ENCODE measurements at places on chromosomes 5 and 9.

DNA sequence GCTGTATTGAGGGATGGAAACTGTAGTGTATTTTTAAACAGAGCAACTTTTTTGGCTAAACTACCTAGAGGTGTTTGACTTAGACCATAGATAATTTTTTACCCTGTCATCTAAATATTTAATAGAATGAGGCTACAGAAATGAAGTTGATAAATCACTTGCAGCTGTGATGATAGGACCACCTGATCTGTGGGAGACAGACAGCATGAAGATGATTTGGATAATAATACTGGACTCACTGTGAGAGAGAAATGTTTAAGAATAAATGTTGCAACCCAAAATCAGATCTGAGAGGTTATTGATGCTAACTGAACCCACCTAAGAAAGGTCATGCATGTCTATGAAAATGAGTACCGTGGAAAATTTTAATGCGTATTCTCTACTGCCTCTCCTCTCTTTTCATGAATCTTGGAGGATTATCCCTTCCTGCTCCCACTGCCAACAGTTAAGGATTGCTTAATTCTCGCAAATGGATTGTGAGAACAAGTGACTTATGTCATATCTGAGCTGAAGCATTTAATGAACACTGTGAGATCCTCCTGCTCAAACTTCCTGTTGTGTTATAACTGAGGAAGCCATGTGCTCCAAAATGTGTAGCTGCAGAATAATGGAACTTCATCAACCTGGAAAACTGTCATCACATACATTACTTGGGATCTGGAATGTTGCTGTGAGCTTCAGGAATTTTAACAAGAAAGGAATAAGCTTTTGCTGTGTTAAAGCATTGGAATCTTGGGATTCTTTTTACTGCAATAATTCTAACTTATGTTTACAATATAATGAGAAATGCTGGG lies 617.9 kb upstream of the CDH18 start:
- peak; percentile 20 for DNase-seq

- DNase-seq: no peak
Measured at GRCh38 chr9:6197330-6197729, 18.3 kb upstream of the IL33 start.

GRCh38 chr5:56094579-56095361 lies 100.0 kb upstream of the IL6ST start:
- no peak for DNase-seq

GRCh38 chr5:164175083-164175482 lies 669.7 kb downstream of the MAT2B start:
- DNase-seq: no peak

GRCh38 chr5:2451100-2451499 lies 300.4 kb downstream of the IRX2 start:
- no peak for DNase-seq

GRCh38 chr5:181217111-181217802 lies 5.8 kb upstream of the TRIM41 start:
- DNase-seq: no peak

GRCh38 chr9:128628471-128629048 lies 28.1 kb downstream of the DYNC2I2 start:
- DNase-seq: no peak

GRCh38 chr9:124665391-124666058 lies 105.6 kb downstream of the NR6A1 start:
- DNase-seq: no peak

DNA sequence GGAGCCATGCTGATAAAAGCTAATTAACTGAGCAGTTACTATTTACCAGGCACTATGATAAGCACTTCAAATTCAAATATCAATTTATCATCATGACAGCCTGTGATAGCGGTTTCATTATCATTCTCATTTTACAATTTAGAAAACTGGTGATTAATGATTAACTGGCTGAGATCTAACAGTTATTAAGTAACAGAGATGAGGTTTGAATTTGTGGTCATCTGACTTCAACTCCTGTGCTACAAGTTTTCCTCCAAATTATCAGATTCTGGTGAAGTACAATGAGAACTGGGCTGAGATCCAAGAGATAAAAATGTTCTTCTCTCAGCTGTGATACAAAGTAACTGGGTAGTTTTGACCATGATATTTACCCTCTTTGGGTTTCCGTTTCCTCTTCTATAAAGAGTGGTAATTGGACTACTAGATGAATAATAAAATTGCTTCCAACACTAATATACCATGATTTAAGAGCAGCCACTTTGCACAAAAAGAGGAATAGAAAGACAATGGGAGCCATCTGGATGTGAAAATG lies 74.5 kb upstream of the CCNG1 start:
- DNase-seq: no peak

DNA sequence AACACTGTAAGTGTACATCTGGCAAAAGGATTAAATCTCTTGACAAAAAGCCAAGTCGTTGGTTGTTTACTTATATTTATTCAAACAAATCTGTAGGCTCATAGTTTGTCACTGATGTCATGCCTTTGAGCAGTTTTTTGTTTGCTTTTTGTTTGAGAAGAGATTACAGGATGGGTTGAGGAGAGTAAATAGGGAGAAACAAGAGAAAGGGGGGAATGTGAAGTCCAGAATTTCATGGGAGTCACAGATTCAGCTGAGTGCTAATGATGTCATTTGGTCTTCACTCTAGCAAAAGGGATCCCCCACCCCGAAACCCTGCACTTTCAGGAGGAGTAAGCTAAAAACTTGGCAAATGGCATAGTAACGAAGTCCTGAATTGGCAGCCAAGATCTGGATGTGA lies 337.4 kb downstream of the GLIS3 start:
- DNase-seq: no peak

DNA sequence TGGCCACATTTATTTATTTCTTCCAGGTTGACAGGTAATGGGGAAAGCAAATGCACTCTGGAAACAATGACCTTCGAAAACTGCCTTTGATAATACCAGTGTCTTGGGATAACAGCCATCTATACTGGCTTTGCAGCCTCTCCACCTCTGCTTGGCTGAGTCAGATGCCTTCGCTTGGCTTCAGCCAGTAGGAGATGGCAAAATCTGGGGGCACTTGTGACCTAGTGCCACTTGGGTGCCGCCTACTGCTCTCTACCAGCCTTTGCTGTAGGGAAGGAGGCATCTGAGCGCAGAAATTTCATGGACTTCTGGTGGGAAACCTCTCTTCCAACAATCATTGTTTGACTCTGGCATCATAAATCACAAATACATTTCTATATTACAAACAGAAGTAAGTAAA lies 21.8 kb downstream of the FYB1 start:
- no peak for DNase-seq

GRCh38 chr5:164206196-164206595 lies 700.8 kb downstream of the MAT2B start:
- no peak for DNase-seq

DNA sequence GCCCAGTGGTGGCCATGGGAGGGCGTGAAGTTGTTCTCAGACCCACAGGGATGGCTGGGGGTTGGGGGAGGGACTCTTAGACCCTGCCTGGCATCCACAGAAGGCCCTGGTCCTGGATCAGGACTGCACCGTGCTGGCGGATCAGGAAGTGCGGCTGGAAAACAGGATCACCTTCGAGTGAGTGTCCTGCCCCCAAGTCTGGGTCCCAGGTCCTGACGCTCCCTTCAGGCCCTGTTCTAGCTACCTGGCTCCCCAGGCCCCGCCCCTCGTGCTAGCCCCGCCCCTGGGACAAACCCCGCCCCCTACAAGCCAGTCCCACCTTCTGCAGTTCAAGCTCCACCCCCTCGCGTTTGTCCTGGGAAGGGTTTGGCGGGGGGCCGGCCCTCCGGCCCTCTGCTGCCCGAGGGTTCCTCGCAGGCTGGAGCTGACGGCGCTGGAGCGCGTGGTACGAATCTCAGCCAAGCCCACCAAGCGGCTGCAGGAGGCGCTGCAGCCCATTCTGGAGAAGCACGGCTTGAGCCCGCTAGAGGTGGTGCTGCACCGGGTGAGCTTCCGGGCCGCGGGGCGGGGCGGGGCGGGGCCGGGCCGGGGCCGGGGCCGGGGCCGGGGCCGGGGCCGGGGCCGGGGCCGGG lies 12.9 kb downstream of the RGS14 start:
- DNase-seq: no peak

DNA sequence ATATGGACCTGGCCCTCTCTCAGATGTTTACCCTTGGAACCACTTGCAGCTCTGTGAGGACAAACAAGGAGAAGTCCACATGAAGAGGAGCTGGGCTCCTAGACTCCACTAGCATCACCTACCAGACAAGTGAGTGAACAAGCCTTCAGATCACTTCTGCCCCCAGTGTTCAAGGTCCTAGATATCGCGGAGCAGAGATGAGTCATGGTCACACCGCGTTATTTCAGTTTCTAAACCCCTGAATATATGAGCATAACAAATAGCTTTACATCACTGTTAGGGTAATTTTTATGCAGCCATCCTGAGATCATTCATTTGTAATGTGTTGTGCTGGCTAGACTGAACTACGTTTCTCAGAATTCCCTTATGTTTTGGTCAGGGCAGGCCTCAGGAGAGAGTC lies 77.0 kb upstream of the DAP start:
- no peak for DNase-seq

DNA sequence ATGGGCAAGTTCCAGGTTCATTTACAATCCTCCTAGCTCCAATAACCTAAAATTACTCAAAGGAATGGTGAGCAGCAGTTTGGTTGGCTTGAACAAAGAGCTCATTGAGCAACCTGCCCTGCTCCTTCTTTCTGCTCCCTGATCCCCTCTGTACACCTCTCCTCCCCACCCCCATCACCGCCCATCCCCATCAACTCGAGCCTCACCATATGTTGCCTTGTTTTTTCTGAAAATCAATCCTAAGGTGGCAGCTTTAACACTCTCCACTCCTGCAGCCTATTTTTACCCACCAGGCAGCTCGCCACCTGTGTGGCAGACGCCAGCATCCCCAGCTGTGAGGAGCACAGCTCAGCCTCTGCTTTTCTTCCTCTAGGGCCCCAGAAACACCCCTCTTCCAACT lies 533.4 kb upstream of the BRINP1 start:
- DNase-seq: no peak

GRCh38 chr9:136370687-136371532 lies 2.6 kb downstream of the CARD9 start:
- no peak for DNase-seq

GRCh38 chr5:52262844-52263243 lies 524.9 kb upstream of the ITGA1 start:
- no peak for DNase-seq
